K562 (cell line): ENCODE measurements at places on chromosomes 3 and 15. TPM values are rescaled to one million over a fixed set of nuclear protein-coding genes. Genes with fewer than 3 reads are reported as not detected.

Gene ST8SIA2
- not detected in 2 replicates for total RNA-seq

Gene TMEM212
- total RNA-seq = not detected in 2 replicates

Gene POC1A
- 15.9 and 17.4 TPM in 2 replicates for total RNA-seq

Gene CNOT10
- total RNA-seq = 91.7 and 102 TPM in 2 replicates

Gene CSPG5
- 2.9 and 3.3 TPM in 2 replicates for total RNA-seq

Gene TTC21A
- total RNA-seq = 1.4 and 1.7 TPM in 2 replicates

Gene NR1D2
- 4.2 and 5.5 TPM in 2 replicates for total RNA-seq

Gene IGSF10
- 0.33 and 0.63 TPM in 2 replicates for total RNA-seq

Gene ENTPD3
- 0.44 and 0.51 TPM in 2 replicates for total RNA-seq

Gene GDPGP1
- total RNA-seq = 6.0 and 6.1 TPM in 2 replicates

Gene LRRC2
- total RNA-seq = not detected in 2 replicates

Gene ATP10A
- 0.04 and 0.09 TPM in 2 replicates for total RNA-seq

Gene SLC6A20
- not detected in 2 replicates for total RNA-seq

Gene FGF7
- total RNA-seq = not detected in 2 replicates

Gene CHRNA3
- total RNA-seq = not detected in 2 replicates

Gene C2CD4B
- total RNA-seq = not detected in 2 replicates

Gene AGBL1
- total RNA-seq = not detected in 2 replicates

Gene GOLGA8S
- total RNA-seq = not detected in 2 replicates

Gene PLA1A
- not detected in 2 replicates for total RNA-seq

Gene EXOSC7
- 87.4 and 98.3 TPM in 2 replicates for total RNA-seq

Gene MCF2L2
- total RNA-seq = 2.1 and 3.2 TPM in 2 replicates

Gene FAM227B
- total RNA-seq = 6.6 and 7.7 TPM in 2 replicates

Gene DZIP1L
- 0.44 and 0.65 TPM in 2 replicates for total RNA-seq

Gene GOLGA8Q
- total RNA-seq = not detected in 2 replicates

Gene CLSTN2
- 0.02 TPM in 2 replicates for total RNA-seq

Gene TMCO5A
- total RNA-seq = not detected in 2 replicates

Gene ANKRD28
- total RNA-seq = 48.6 and 53.0 TPM in 2 replicates

Gene ARGFX
- not detected in 2 replicates for total RNA-seq

Gene SLTM
- 72.1 and 76.5 TPM in 2 replicates for total RNA-seq

Gene GHSR
- total RNA-seq = not detected in 2 replicates

Gene SLC12A8
- total RNA-seq = 0.33 TPM in 1 of 2 replicates, not detected in the other

Gene GYG1
- 24.6 and 26.6 TPM in 2 replicates for total RNA-seq

Gene SLC24A5
- not detected in 2 replicates for total RNA-seq

Gene FOXL2
- total RNA-seq = 21.4 and 22.1 TPM in 2 replicates

Gene SKOR1
- 0.31 TPM in 2 replicates for total RNA-seq
